ENCODE measurements at places on chromosomes 7 and 10.

DNA sequence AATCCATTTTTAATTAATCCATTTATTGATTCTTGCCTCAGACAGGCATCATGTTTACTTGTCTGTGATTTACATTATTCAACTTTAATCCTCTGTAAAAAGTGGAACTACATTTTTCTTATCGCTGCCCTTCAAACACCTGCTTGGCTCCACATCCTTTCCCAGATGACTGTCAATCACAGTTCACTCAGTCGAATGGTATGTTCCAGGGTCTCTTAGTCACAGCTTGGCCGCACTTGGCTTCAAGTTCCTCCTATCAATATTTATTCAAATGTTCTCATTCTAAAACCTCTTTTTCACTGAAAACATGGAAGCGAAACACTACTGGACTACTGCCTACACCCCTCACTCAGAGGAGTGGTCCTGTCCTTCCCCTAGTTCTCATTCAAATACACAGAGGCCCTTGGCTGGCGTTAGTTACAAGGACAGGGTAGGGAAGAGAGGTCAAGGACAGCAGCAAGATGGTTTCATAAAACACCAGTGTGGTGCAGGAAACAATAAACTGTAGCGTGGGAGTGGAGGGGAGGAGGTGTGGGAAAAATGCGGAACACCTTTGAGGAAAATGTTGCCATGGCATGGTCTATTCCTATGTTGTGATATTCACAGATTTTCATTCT is 143.2 kb downstream of the USP6NL start:
- no peak for DNase-seq

DNA sequence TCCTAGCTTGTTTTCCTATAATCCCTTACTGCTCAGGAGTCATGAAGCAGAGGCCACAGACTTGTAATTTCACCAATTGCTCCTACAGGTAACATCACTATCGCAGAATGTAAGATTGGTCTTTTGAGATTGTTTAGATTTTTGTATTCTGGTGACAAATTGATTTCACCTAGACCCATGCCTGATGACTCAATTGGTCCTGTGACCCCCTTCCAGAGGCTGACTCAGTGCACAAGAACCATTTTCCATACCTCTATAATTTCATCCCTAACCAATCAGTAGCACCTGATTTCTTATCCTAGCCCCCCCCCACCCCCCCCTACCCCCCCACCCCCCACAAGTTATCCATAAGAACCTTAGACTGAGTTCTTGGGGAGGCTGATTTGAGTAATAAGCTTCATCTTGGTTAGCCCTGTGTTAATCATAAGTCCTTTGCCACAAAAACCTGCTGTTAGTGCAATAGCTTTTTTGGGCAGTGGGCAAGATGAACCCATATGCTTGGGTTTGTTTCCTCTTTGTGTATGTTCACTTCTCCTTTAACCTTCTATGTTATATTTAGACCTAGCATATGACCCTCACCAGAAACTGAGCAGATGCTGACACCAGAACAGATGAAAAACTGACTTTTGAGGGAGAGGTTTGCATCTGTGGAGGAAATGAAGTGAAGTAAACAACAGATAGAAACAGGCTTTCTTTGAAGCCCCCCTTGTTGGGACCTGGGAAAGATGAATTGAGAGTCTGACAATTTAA is 187.1 kb downstream of the KIF20B start:
- no peak for DNase-seq

GRCh38 chr7:82778021-82778420 is 334.4 kb upstream of the CACNA2D1 start:
- DNase-seq: no peak

DNA sequence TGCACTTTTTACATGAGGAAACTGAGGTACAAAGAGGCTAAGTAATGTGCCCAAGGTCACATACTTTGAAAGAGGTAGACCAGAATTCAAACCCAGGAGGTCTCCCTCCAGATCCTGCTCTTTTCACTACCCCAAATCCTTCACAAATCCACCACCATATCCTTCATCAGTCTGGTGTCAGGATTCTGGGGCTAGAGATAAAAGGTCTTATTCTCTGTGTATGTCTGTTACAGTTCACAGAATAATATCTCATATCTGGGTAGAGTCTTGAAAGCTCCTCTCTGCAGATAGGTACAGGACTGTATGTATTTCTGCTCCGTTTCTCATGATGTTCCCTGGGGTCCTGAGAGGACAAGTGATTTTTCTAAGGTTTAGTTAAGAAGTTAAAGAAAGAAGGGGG is 4.9 kb downstream of the PIK3CG start:
- no peak for DNase-seq

- no peak for DNase-seq
Observed at GRCh38 chr7:12569673-12570072, 847 bp upstream of the SCIN start.

GRCh38 chr10:30011396-30011795 is 48.0 kb downstream of the JCAD start:
- DNase-seq: no peak

DNA sequence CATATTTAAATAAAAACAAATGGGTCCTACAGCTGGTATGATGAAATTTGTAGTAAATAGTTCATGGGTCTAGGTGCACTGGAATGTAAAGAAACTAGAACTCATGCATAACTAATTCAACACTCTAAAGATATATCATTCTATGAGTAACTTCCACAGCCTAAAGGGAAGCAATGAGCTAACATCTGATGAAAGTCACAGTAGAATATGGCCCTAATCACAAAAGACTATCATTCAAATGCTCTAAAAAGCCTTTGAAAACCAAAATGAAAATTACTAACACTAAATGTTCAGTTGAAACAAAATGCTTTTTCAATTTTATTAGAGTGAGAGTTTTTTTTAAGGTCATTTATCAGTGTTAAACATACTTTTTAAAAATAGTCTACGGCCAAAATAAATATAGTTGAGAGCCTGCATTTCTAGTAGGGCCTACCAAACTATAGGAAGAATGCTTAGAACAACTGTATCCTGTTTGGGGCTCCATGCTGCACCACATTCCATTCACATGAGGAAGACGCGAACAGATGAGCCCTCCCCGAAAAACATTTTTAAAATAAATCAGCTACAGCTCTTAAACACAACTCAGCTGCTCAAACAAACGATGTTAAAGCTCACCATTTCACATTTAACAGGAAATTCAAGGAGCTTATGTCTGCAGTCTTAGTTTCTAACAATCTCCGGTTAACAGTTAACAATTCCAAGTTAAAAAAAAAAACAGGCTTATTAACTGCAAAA is 134.5 kb downstream of the NRBF2 start:
- no peak for DNase-seq

DNA sequence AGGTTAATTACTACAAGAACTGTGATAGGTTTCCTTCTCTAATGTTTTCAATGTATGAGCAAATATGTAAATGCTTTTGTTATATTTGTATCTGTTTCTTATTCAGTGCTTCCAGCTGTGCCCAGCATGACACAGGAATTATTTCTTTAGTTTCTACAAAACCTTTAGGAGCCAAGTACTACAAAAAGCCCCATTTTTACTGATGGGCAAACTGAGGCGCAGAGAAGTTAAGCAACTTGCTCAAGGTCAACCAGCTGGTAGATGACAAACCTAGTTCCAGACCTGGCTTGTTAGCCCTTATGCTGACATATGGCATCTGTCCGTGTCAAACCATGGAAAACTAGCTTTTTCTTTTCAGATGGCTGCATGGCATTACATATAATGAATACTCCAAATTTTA is 134.6 kb downstream of the JAZF1 start:
- DNase-seq: no peak

GRCh38 chr7:150988230-150989226 is 2.3 kb upstream of the NOS3 start:
- DNase-seq: peak; percentile 58

DNA sequence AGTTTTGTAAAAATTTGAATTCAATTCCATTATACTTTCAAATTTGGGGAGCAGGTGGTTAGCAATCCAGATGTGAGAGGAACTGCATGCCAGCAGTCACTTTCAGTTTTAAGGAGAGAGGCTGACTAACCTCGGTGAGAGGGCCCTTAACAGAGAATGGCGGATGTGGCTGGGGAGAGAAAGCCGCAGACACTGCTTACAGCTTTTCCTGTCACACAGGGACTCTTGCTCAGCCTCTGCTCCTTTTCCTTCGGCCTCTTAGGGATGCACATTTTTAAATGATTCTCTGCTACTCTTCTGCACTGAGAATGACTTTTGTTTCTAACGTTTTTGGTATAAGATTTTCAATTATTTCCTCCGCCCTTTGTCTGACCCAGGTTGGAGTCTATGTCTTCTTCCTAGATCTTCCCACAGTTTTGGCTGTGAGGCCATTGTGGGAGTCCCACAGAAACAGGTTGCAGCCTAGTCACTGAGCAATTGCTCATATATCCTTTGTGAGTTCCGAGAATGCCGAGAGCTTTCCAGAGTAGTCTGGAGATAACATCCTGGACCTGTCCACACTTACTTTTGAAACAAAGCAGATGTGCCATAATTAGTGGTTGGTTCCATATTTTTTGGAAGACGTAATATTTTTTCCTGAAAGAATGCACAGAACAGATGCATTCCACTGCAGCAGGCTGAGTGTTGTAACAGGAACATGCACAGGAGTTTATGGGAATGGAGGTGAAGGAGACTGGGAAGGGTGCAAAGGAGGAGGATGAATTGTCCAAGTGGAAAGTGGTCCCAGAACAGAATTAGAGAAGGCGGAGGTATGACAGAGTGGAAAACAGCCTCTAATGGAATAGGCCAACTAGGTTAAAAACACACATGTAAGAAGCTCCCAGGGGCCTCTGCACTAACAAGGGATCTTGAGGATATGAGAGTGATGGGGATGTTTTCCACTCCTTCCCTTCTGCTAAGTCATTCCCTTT is 168.0 kb upstream of the ZNF32 start:
- DNase-seq: peak; percentile 52

- DNase-seq: no peak
Observed at GRCh38 chr10:60073781-60074656, 167.7 kb upstream of the CCDC6 start.

DNA sequence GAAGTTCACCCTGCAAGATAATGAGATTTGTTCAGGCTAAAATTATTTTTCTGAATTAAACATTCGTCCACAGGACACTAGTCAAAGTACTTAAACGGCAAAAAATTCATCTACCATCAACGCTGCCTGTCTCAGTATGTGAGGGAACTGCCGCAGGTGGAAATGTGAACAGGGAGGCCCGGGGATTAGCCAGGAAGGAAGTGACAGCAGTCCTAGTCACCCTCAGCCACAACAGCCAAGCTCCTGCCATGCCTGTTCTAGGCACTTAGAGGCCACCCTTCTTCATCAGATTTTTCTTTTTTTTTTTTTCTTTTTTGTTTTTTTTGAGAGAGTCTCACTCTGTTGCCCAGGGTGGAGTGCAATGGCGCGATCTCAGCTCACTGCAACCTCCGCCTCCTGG is 9.4 kb downstream of the NUDT5 start:
- DNase-seq: no peak

GRCh38 chr7:40283391-40283790 is 148.6 kb downstream of the SUGCT start:
- no peak for DNase-seq

DNA sequence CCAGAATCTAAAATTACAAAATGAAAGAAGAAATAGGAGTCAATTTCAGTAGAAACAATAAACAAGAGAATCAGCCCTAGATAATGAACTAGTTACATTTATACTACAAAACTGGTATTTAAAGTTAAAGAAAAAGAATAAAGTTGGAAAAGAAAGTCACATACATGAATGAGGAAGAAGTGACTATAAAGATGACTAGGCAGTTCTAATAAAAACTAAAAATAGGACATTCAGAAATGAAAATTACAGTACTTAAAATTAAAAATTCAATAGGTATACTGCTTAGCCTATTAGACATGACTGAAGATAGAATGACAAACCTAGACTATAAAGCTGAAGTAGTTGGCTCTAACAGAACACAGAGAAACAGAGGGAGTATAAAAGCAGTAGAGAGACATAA is 108.8 kb downstream of the AHR start:
- DNase-seq: no peak

GRCh38 chr10:121099592-121099991 is 248.4 kb downstream of the WDR11 start:
- DNase-seq: no peak

GRCh38 chr7:106108991-106109390 is 3.1 kb downstream of the SYPL1 start:
- DNase-seq: no peak

GRCh38 chr10:130045091-130045652 is 65.5 kb downstream of the C10orf143 start:
- no peak for DNase-seq

- no peak for DNase-seq
Observed at GRCh38 chr10:125085258-125086054, 74.9 kb downstream of the CTBP2 start.

GRCh38 chr7:92625617-92626016 is 35.4 kb upstream of the FAM133B start:
- no peak for DNase-seq

DNA sequence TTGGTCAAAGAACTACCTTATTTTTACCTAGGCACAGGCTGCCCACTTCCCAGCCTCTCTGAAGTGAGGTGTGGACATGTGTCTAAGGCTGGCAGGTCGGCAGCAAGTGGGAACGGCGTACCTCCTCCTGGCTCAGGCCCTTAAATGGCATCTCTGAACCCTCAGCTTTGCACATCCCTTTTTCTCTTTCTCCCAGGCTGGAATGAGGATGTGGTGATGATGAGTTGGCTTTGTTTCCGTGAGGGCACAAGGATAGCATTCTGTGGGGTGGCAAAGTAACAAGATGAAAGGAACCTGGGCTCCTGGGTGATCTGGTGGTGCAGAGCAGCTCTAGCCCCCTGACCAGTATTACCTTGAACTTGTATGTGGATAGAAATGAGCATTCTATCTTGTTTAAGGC is 196.8 kb downstream of the REEP3 start:
- DNase-seq: no peak

GRCh38 chr7:112503361-112503972 is 22.7 kb downstream of the LSMEM1 start:
- DNase-seq: no peak

- no peak for DNase-seq
Observed at GRCh38 chr10:78059906-78060702, 26.4 kb downstream of the RPS24 start.

DNA sequence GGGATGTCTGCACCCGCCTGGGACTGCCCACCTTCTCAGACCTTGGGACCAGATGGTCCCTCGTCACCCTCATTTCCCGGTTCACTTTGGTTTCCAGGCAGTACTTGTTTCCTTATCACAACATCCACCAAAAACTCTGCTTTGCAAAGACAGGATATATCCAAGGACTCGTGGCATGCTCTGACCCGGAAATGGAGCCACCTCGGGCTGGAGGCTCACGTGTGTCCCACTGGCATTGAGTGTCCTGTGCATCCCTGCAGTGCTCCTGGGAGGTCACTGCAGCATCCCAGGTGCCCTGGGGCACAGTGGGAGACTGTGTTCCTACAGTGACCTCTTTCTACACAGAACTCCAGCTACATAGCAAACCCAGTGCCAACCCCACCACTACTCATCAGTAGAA is 611.9 kb upstream of the FOXK1 start:
- no peak for DNase-seq
